ENCODE measurements at places on chromosomes 11 and 22.

DNA sequence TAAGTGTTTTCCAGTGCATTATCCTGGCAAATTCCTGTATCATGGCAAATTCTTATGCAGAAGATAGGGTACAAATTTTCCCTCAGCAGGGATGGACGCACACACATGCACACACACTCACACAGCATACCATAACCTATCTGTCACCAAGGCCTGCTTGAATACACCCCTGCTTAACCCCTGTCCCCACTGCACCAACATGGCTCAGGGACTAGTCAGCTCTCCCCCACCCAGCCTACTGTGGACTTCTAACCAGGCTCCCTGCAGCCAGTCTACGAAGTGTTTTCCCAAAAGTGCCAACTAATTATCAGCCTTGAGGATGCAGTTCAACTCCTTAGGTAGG lies 63.1 kb downstream of the RAB30 start:
- no peak for DNase-seq

GRCh38 chr22:36734171-36735058 lies 30.9 kb upstream of the CACNG2 start:
- no peak for DNase-seq

GRCh38 chr11:77345621-77346020 lies 44.1 kb upstream of the GDPD4 start:
- DNase-seq: no peak

DNA sequence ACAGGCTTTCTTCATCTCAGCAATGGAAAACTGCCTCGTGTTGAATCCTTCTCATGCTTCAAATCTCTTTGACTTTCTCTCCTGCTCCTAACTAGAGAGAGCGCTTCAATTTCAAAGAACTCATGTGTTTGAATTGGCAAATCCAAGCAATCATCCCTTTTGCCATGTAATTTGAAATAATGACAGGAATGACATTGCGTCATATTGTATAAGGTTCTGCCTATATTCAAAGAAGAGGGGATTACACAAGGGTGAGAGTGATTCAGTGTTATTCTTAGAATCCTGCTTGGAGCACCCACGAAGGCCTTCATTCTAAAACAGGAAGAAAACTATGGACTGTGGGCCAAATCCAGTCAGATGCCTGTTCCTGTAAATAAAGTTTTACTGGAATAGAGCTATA lies 720.6 kb downstream of the JRKL start:
- no peak for DNase-seq

DNA sequence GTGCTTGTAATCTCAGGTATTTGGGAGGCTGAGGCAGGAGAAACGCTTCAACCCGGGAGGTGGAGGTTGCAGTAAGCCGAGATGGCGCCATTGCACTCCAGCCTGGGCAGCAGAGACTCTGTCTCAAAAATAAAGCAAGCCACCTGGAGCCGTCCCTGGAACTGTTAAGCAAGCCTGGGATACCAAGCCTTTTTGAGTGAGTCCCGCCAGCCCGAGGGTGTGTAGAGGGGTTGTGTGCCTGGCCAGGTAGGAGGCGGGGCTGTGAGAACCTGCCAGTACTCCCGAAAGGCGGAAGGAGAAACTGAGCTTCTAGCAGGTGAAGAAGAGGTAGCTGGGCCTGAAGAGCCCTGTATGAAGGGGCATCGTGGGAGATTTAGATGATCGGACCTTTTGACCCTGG lies 52.4 kb downstream of the TRIOBP start:
- no peak for DNase-seq

GRCh38 chr11:1883346-1884302 lies 8.1 kb downstream of the PRR33 start:
- DNase-seq: no peak

- no peak for DNase-seq
These were observed 12.2 kb downstream of the MRGPRD start for GRCh38 chr11:68968306-68969250.

DNA sequence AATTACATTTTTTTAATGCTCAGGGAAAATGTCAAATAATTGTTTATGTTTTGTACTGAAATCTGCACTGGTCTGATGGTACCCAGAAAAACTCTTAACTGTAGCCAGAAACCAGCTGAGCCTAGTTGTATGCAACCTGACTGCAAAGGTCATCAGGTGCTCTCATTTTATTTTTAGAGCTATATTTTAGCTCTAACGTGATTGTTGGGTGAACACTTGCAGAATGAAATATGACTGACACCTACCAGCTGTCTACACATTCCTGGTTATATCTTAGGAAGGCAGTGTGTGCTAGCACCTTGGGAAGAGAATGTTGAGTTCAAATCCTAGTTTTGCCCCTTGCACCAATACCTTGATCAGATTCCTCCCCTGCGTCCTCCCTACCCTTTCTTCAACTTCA lies 23.6 kb downstream of the PTPRJ start:
- DNase-seq: peak; percentile 86

DNA sequence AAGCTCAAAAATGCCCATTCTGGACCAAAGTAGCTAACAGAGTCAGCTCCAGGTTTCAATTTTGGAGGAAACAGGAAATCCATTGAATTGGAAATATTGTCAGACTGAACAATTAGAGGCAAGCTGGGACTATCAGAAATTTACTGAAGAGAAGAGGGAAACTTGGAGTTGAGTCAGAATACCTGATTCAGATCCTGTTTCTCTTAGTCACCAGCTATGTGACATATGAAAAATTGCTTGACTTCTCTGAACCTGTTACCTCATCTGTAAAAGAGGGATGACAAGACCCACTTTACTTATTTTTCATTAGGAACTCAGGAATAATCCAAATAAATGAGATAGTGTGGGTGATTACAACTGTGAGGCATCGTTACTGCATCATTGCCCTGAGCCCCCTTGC lies 148.9 kb upstream of the CADM1 start:
- no peak for DNase-seq

- DNase-seq: no peak
These were observed 630 bp downstream of the CD5 start for GRCh38 chr11:61102667-61103571.

GRCh38 chr11:29135504-29135903 lies 881.3 kb downstream of the KCNA4 start:
- DNase-seq: no peak

DNA sequence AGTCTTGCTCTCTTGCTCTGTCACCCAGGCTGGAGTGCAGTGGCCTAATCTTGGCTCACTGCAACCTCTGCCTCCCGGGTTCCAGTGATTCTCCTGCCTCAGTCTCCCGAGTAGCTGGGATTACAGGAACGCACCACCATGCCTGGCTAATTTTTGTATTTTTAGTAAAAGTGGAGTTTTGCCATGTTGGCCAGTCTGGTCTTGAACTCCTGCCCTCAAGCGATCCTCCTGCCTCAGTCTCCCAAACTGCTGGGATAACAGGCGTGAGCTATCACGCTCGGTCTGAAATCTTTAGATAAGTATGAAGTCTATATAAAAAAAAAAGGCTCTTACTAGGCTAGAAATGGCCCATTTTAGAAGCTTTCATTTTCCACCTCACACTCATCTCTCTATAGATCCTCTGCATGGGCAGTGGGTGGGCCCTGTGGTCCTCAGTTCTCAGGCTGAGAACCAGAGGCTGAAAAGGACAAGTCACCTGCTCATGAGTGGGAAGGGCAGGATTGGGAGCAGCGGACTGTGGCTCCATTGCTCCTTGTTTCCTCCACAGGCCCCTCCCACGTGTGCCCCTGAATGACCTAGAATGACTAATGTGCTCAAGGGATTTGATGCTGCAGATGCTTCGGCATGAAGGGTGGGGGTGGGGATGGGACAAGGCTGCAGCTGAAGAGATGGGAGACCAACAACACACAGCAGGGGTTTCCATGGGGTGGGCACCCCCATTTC lies 19.8 kb upstream of the PRAME start:
- no peak for DNase-seq

GRCh38 chr22:18996376-18996900 lies 60.3 kb upstream of the PRODH start:
- no peak for DNase-seq
